Activated naive CD8-positive, alpha-beta T cell treated with anti-CD3 and anti-CD28 coated beads for 36 hours (primary cell): ENCODE measurements at places on chromosomes 11 and 22. TPM values are rescaled to one million over a fixed set of nuclear protein-coding genes. Genes with fewer than 3 reads are reported as not detected.

- DNase-seq = no peak
Measured at GRCh38 chr11:13966013-13966412, 3.5 kb downstream of the SPON1 start.

DNA sequence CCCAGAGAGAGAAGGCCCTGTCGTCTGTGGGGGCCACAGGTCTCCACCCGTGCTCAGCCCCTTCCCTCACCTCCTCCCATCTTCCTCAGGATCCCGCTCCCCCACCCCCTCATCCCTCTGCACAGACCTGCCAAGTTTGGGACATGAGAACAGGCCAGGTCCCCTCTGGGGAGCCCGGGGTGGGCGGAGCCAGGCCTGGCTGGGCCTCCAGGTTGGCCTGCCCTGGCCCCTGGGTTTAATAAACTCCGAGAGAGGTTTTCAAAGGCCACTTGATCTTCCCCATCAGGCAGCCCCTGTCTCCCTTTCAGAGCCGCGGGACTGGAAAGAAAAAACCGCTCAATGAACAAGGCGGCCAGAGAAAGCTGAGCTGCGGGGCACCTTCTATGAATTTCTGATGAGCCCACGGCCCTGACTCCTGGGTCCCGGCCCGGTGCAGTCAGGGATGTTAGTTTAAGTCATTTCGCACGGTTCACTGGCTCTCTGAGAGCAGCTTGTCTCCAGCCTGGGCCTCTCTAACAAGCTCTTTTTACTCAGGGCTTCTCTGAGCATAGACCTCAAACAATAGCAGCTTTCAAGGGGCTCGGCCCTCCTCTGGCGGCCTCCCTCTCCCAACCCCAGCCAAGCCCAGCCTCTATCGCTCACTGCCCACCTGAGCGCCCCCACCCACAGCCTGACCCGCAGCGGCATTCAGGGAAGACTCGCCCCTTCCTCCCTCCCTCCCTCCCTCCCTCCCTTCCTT is 64.8 kb downstream of the RPUSD4 start:
- DNase-seq = no peak

DNA sequence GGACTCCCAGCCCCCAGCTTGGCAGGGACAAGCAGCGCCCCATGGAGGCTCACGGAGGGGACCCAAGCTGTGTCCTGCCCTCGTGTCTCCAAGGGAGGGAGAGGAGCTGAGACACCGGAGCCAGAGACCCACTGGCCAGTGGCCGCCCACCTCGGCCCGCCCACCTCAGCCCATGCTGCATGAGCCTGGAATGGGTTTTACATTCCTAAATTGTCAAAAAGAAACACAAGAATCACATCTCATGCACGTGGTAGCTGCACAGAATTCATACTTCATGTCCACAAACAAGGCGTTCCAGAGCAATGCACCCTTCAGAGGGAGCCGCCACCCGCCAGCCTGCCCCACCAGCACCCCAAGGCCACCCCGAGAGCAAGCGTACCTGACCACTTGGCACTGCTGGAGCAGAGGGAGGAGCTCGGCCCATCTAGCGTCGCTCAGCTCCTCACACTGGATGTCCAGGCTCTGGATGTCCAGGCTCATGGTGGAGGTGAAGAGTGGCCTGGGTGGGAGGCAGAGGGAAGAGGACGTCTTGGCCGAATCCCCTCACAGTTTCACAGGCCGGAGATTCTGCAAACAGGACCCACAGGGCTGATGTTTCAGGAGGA is 5.3 kb downstream of the RNH1 start:
- DNase-seq = no peak

- DNase-seq = no peak
Measured at GRCh38 chr11:9533736-9534473, 39.6 kb upstream of the WEE1 start.

- no peak for DNase-seq
Measured at GRCh38 chr22:41324821-41325528, 23.6 kb downstream of the ZC3H7B start.

FOLH1 gene
- total RNA-seq = not detected
